ENCODE measurements at places on chromosomes 2 and 18.

GRCh38 chr18:77650799-77651385, 401.2 kb downstream of the GALR1 start:
- DNase-seq = peak; percentile 18

GRCh38 chr18:13809531-13810255, 14.3 kb upstream of the MC5R start:
- DNase-seq = no peak

GRCh38 chr2:64311948-64312621, 141.9 kb upstream of the LGALSL start:
- DNase-seq = no peak

DNA sequence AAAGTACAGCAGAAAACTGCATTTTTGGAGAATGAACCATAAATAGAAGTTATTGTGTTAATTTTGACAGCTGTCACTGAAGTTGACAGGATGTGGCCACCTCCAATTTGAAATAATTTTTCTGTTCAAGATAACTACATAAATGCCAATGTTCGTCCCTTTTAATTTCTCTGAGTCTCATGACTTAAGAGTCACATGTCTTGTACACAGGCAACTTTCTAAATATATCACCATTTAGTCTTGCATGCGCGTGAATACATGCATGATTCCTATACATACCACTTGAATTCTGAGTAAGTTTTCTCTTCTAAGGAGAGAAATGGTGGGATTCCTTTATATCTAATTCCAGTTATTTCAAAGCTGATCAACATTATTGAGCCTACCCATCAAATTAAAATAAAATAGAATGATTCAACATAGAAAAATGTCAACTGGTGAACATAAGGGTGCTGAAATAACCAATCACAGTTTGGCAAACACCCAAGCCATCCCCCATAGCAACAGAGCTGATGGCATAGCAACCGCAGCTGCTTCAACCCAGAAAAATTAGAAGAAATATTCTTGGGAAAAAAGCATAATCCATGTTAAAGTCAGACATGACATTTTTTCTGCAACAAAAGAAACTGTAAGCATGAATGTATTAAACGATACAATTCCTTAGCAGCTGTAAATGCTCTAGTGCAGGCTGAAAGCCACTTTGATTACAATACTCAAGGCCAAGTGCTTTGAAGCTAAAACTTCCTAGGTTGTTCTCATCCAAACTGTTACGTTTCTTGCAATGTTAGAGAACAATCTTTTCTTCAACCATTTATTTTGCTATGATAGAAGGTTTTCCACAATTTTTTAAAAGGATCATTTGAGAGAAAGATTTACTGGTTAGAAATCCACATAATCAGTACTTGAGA, 282.7 kb downstream of the DLGAP1 start:
- DNase-seq = no peak

DNA sequence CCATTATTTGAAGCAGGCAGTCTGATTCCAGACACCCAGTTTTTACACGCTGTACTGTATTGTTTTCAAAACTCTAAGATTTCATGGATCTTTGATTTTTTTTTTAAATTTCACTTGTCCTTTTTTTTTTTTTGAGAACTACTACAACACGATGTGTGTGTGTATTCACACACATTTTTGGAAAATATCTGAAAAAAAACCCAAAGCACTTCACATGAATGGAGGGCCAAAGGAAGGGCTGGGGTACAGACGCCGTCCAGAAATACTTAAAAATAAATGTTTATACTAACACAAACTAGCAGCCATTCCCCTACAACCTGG, 314 bp upstream of the SSB start:
- no peak for DNase-seq

DNA sequence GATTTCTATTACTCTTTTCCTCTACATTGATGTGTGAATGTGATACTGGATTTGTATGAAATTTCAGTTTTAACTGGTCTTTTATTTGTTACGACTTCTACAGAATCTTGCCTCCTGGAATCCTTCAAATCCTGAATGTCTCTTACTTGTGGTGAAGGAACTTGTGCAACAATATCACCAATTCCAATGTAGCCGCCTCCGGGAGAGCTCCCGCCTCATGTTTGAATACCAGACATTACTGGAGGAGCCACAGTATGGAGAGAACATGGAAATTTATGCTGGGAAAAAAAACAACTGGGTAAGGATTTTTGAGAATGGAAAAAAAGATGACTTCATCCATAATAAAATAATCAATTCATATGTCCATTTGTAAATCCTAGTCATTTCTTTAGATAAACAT, 134.6 kb downstream of the BABAM2 start:
- DNase-seq = no peak

DNA sequence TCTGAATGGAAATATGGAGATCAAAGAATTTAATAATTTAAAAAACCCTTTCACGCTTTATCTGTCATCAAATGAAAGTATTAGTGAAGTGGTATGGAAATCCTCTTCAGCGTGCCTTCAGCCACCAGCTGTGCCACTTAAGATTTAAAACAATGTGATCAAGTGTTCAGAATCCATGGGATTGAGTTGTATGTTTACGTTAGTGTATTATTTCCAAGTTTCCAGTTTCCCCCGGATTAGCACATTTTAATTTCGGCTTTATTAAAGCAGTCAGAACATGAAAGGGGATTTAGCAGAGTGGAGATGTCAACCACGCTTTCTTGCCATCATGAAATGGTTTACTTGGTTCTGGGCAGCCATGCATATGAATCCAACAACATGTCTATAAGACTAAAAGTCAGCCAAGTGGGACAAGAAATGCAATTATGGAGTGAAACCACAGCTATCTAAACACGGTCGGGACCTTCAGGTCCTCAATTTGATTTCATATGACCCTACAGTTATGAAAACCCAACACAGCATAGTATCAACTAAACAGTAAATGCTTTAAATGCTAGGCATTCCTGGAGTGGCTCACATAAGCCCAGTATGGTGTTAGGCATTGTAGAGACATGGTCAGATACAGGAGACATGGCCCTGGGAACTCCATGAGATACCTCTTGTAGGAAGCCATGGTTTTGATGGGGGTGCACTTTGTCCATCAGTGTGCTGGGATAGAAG, 224.9 kb upstream of the EPAS1 start:
- no peak for DNase-seq

DNA sequence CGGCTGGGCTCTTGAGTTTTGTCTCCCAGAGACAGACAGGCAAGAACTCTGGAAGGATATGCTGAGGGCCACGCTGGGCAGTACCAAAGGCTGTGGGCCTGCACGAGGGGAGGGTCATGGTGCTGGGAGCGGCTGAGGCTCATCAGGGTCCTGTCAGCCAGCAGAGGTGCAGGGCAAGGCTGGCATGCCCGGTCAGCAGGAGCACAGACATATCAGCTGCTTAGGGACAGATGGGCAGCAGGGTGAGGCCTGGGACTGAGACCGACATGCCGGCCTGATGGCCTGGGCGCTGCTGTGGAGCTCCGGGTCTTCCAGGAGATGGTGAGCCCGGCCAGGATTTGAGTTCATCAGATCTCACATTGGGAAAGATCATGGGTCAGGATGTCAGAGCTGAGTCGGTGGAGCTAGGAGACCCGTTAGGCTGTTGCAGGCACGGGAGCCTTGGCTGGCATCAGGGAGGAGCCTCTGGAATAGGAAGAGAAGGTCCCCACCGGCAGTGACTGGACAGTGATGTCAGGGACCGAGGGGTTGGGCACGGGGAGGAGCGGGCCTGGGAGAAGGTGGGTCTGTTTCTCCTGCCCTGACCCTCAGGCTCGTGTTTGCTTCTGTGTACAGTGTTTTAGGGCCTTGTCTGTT, 18.8 kb downstream of the CNDP2 start:
- DNase-seq = no peak

DNA sequence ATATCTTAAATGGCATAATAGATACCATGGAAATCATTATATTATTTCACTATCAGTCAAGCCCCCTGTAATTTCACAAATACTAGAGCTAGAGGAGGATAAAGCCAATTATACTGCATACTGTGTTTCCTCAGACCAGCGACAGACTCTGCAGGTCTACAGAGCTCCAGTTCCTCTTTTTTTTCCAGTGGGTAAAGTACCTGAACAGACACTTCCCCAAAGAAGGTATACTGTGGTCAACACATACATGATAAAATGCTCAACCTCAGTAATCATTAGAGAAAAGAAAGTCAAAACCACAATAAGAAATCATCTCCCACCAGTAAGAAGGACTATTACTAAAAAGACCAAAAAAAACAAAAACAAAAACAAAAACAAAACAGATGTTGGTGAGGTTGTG, 44.6 kb downstream of the SCN7A start:
- DNase-seq = no peak

DNA sequence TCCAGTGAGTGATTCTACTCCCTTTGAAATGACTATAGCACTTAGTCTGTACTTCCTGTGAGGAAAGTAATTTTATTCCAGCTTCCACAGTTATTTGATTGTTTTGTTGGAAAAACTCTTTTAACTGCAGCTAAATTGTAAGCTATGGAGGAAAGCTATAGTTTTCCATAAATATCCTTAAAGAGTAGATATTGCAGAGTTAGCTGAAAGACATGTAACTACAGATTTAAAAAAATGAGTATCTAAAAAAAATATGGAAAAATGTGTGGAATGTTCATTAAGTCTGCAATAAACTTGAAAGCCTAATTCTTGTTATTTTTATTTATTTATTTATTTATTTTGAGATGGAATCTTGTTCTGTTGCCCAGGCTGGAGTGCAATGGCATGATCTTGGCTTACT, 56.8 kb upstream of the AQP4 start:
- DNase-seq = no peak

DNA sequence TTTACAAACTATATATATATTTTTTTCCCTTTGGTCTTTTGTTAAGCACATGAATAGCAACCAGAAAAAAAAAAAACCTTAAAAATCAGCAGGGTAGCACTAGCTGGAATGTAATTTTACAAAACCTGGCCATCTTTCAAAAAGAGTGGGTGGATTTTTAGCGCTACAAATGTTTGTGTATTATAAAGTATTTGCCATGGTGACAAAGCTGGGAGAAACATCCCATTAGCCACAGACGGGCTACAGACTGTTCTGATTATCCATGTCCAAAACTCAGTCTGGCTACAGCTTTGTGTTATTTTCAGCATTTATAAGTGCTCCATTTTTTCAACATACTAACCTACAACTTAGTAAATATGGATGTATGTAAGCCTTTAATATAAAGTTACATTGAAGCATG, 249.5 kb upstream of the TANK start:
- no peak for DNase-seq

DNA sequence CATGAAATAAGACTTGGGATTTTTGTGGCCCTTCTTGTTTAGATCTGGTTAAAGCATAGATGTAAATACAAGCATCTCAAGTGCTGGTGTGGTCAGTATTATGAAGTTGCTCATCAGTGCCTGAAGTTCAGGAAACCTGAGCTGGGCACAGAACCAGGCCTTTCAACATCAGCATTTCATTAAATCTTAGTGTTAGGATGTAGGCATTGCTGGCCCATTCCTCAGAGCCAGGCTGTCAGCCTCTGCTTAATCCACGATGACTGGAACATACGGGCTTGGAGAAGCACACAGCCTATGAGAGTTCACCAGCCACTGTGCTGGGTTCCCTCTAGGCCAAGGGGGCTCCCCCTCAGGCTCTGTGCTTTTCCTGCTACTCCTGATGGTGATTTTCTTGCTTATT, 270.2 kb downstream of the EN1 start:
- DNase-seq = no peak

- no peak for DNase-seq
Measured at GRCh38 chr18:43571078-43571689, 293.9 kb upstream of the SYT4 start.

DNA sequence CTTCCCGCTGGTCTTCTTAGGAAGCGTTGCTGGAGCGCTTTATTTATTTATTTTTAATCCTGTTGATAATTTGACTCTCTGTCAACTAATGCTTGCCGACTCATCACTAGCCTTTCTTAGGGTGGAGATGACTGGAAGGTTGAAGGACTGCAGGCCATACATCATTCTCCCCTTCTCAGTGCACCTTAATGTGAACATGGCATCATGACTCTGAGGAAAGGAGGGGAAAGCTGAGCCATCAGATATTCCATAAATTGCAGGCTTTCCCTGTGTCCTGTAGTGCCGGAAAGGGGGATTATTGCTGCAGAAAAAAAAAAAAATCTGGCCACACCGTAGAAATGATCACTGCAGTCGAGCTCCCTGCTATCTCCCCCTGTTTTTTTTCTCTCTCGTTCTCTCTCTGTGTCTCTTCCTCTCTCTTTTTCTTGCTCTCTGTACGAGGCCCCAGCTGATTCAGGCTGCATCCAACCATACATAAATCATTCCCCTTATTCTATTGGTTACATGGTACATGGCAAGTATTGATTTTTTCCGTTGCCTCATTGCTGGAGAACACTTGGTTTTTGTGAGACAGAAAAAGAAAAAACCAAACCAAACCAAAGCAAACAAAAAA, 125.8 kb upstream of the EFEMP1 start:
- no peak for DNase-seq

DNA sequence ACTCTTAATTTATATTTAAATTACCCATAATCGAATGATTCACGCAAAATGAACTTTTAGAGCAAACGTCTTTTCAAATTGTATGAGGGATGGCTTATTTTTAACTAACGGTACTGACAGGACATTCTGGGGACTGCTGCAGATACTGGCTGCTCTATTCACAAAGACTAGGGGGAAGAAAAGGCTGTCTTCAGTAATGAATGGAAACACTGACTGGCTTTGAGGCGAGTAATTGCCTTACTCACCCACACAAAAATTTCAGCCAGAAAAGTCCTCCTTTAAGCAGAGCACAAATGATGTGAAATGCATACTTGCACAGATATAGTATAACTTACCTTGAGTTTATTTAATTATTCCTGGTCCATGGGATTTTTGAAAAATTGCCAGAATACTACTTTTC, 852.6 kb downstream of the DPP10 start:
- no peak for DNase-seq

- no peak for DNase-seq
Measured at GRCh38 chr2:171800639-171801038, 93.4 kb downstream of the SLC25A12 start.

GRCh38 chr2:31372097-31372496, 42.4 kb downstream of the XDH start:
- no peak for DNase-seq

DNA sequence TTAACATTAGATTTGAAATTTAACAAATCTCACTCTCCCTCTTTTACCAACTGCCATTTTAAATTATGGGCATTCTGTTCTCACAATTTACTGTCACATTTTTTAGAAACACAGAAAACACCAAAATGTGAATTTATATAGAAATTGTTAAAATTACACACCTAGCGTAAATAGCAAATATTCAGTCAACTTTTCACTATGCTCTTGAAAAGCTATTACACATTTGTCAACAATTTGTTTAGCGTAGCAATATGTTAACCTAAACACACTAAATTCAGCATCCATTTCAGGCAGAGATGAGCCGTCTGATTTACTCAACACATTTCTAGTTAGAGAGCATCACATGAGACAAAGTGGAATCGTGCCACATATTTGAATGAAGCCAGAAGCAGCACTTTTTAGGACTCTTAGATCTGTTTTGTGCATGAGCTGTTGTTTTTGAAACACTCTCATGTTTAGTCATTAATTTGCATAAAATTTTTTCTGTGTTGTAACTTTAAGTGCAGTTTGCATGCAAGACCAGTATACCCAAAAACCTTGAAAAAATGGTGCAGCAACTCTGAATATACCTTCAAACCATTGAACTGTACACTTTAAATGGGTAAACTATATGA, 8.2 kb downstream of the TTC32 start:
- no peak for DNase-seq
